ENCODE measurements at places on chromosomes 16 and 17.

DNA sequence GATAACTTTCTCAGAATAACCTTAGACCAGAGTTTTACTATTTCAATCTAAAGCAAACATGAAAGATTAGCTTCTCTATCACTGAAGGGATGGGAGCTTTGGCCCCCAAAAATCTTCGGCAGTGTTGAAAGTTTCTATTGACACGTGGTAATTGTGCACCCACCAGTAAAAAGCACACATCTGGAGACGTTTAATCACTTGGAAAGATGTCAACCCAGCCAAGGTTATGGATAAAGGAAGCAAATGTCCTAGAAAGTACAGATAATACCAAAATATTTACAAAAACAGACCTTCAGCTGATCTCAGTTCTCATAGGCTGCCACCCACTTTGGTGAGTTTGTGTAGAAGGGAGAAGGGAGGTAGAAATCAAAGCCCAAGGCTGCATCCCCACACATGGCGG, 5.3 kb downstream of the MYCBPAP start:
- H3K4me1 ChIP-seq, result no peaks in the 10 kb centered on the region
- no peak overlapping the region for H3K4me3 ChIP-seq
- no peaks in the 10 kb centered on the region for H3K27me3 ChIP-seq
- no peaks in the 10 kb centered on the region for H3K36me3 ChIP-seq

- H3K27ac ChIP-seq, result no peak overlapping the region
- no peaks in the 10 kb centered on the region for H3K36me3 ChIP-seq
- H3K27me3 ChIP-seq, result no peaks in the 10 kb centered on the region
- DNase-seq, result no peak
These were observed 13.9 kb upstream of the PMP22 start for GRCh38 chr17:15278924-15279477.

DNA sequence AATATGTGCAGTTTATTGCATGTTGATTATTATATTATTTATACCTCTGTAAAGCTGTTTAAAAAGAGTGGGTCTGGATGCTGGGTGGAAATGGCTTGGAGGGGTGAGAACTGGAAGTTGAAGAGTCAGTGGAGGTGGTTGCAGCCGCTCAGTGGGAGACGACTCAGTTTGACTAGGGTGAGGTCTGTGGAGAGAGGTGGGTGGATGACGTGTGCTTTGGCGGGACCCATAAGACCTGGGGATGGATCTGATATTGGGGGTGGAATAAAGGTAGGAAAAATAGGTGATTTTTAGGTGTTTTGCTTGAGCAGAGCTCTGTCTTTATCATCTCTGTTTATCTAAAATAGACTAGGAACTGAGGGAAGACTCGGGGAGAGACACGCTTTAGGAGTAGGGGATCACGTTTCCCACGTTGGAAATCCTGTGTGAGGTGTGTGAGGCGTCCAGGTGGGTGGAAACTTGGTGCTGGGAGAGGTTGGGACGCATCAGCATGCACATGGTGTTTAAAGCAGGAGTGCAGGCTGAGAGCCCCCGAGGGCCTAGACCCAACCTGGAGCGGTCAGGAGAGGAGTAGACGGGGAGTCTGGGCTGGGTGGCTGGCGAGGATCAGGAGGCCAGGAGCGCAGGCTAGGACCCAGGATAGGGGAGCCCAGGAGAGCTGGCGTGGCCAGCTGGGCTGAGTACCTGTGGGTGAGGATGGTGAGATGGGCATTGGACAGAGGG, 17.2 kb downstream of the NT5M start:
- DNase-seq, result no peak
- no peaks in the 10 kb centered on the region for H3K4me1 ChIP-seq
- no peaks in the 10 kb centered on the region for H3K27me3 ChIP-seq
- no peak overlapping the region for H3K27ac ChIP-seq
- H3K36me3 ChIP-seq, result no peaks in the 10 kb centered on the region

GRCh38 chr17:80731323-80731722, 186.7 kb downstream of the RPTOR start:
- no peaks in the 10 kb centered on the region for H3K4me1 ChIP-seq
- H3K4me3 ChIP-seq, result no peak overlapping the region
- no peak for DNase-seq
- H3K36me3 ChIP-seq, result no peaks in the 10 kb centered on the region
- H3K27me3 ChIP-seq, result no peaks in the 10 kb centered on the region
- H3K27ac ChIP-seq, result no peak overlapping the region

DNA sequence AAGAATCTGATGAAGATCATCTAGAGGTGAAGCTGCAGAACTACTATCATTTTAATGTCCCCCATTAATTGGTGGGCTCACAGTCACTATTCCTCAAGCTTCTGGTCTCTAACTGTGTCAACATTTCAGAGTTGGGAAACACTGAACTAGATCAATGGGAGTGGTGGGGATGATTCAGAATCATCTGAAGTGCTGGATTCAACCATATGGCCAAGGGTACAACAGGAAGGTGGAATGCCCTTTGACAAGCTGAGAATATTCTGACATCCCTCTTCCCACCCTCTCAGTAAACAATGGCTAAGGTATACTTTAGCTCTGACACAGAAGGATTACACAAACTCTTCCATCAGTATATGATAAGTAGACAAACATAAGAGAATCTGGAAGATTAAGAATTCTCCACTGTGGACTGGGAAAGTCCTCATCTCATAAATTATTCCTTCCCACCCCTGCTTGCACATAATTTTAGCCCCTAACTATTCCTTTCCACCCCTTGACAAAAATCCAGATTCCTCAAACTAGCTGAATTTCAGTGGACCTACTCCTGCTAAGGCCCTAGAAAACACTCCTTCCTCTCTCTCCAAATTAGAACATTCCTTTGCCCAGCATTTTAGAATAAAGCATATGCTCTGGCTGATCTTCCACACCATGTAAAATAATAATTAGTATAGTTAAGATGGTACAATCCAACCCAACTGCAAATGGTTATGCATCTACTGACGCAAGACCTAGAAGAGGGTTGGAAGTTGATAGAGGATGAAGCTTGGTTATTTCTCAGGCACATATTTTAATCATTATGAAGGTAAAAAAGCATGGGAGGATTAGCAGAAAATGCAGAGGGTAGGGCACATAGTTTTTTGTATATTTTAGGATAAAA, 16.3 kb upstream of the RFFL start:
- H3K27me3 ChIP-seq, result no peaks in the 10 kb centered on the region
- no peak for DNase-seq
- H3K27ac ChIP-seq, result no peak overlapping the region
- H3K4me3 ChIP-seq, result no peak overlapping the region
- peaks cover 2% of the 10 kb centered on the region for H3K4me1 ChIP-seq

All from aorta (tissue), 5 donors.